ENCODE measurements at places on chromosomes 6 and 20.

GRCh38 chr6:38302081-38302480 lies 337.6 kb downstream of the BTBD9 start:
- DNase-seq = no peak

GRCh38 chr20:33277471-33278441 lies 5.3 kb upstream of the BPIFB1 start:
- no peak for DNase-seq

DNA sequence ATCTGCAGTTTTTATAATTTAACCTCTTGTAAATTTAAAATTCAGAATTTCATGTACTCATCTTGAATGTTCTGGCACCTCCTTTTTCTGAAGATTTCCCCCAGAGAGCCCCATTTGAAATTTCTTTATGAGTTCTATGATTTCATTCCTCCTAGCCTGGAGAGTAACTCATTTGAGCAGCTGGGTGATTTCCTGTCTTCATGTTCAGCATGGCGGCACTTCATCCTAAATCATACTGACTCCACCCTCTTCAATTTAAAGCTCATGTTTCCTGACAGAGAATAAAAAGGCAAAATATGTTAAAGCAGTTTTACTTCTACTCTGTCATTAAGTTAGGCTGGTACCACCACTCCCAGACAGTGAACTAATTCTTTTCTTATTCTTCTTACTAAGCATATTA lies 250.9 kb upstream of the POU3F2 start:
- no peak for DNase-seq

- DNase-seq = no peak
These were observed 20.5 kb downstream of the PTK7 start for GRCh38 chr6:43096451-43097097.

- no peak for DNase-seq
These were observed 107.3 kb downstream of the UST start for GRCh38 chr6:148854096-148854495.
